ENCODE measurements at places on chromosomes 12 and 14.

DNA sequence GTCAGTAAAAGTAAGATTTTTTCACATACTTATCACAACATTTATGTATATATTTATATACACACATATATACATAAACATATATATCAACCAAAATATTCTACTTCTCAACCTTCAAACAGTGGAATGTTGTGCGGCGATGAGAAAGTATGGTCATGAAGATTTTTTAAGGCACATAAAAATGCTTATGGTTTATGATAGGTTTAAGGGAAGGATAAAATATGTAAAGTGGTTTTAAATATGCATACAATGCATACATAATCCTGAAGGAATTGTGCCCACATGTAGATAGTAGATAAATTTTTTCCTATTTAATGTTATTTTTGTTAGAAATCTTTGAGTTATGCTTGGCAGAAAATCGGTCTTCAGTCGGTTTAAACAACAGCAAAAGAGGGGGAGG, 182.7 kb downstream of the ANO6 start:
- DNase-seq, result no peak

DNA sequence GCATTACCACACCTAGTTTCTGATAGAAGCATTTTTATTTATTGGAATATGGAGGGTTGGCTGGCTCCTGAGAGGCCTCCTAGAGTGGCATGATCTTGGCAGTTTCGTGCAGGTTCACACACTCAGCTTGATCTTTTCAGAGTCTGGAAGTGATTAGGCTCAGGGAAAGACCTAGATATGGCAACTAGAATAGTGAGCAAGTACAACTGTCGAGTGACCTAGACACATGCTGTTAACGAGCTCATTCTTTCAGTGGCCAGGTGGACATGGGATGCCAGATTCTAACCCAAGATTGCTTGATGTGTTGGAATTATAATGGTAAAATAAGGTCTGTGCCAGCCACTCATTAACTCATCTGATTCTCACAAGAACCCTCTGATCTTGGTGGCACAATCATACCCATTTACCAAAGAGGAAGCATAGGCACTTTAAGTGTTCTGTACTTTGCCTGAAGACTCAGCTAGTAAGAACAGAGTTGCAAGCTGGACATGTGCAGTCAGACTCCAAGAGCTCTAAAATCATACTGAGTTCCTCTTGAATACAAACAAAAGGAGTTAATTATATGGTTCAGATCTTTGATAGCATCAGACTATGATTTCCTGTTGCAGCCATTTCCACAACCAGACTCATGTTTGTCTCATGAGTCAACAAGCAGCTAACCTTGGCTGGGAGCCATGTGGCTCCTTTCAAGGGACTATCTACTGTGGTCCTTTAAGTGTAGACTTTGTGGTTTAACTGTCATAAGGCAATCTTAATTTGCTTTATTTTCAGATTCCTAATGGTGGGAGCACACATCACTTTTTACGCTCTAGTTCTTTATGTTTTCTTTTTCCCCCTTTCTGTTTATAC, 144.2 kb downstream of the PLEKHA5 start:
- DNase-seq, result peak; percentile 96

DNA sequence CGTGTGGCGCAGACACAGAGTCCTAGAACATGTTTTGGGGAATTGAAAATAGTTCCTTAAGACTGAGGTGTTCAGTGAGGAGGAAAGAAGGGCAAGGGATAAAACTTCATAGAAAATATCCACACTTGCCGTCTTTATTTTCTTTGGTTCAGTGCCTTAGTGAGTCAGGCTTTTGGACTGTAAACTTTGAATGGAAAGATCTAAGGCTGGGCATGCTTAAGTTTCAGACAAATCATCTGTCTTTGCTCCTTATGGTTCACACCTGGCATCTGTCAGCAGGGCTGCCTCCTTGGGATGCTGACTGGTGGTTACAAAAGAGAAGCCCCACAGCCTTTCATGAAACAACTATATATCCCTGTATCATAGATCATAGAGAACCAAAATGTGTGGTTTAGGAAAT, 136.3 kb upstream of the PRICKLE1 start:
- no peak for DNase-seq

GRCh38 chr12:47280543-47281300, 201.0 kb upstream of the AMIGO2 start:
- DNase-seq, result no peak

GRCh38 chr12:47084172-47084571, 4.4 kb upstream of the AMIGO2 start:
- no peak for DNase-seq

DNA sequence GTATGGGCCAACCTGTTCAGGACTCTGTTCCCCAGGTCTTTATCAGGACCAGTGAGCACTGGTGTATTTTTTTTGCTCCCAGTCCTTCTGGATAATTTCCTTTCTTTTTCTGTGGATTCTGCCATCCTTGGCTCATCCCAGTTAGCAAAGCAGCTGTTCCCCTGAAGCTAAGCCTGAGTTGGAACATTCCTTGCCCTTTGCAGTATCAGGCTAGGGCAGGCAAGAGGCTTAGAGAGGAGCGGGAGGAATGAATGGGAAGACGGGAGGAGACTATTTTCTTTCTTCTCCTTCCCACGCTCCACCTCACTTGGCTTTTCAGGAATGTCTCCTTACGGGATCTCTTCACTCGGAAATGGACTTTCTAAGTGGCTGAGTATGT, 29.2 kb downstream of the ERG28 start:
- DNase-seq, result no peak
